ENCODE measurements at places on chromosomes 6 and 20.

DNA sequence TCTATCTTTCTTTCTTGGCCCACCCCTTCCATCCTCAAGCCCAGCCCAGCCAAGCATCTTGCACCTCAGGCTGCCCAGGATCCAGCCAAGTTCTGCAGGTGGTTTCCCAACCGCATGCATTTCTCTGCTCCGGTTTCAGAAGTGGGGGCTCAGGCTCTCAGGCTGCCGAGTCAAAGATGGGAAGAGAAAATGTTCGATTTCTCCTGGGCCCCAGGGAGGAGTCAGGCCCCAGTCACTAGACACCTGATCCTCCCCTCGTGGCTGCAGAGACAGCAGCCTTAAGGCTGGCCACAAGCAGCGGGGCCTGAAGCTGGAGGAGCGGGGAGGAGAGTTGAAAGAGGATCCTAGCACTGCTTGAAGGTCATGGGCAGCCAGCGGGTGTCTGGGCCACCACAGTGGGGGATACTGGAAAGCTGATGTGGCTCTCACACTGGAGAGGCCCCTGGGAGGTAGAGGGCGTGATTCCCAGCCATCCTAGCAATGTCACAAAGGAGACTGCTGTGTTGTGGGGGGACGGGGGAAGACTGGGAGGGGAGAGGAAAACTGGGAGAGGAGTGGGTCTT lies 42.2 kb upstream of the ZFAND3 start:
- no peak for DNase-seq

DNA sequence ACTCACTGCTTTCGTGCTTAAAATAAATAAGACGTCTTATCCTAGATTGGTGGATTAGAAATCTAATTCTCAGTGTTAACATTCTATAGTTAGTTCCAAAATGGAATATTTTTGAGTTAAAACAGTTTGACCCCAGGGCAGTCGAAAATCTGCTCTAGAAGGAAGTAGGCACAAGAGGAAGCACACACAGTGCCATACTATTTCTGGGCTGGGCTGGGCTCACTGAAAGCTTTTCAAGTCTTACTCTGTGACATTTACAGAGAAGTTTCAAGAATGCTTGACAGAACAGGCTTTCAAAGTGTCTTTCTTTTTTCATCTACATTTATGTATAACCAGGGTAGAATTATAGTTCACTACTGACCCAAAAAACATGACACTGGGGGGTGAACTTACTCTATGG lies 209.8 kb downstream of the SOD2 start:
- DNase-seq, result no peak

- DNase-seq, result peak; percentile 7
Observed at GRCh38 chr20:18740726-18741125, 72.9 kb upstream of the SCP2D1 start.

DNA sequence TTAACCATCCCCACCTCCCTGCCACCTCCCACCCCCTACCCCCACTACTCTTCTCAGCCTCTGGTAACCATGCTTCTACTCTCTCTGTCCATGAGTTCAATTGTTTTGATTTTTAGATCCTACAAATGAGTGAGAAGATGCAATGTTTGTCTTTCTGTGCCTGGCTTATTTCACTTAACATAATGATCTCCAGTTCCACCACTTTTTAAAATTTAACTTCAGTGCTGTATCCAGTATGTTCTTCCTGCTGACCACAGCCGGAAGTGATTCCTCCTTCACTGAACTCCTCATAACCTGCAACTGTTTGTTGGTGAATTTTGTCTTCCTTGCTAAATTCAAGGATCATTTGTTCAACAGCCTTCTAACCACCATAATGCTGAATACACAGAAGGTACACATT lies 3.9 kb downstream of the MAP7 start:
- DNase-seq, result no peak

DNA sequence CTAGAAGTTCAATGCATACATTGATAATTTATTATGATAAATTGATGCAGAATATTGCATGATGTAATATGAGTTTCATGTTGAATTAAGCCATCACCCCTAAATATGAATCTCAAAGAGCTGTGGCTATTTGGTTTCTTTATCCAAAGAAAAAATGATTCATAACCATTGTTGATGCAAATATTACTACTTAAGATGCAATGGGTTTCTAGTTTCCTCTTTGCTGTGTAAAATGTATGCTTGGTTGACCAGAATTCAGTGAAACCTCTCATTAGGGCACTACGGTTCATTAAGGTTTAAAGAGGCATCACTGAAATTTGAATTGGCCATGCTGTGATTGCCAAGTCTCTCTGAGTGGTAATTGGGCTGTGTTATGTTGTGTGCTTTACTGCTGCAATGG lies 492.5 kb upstream of the FLRT3 start:
- no peak for DNase-seq

GRCh38 chr6:121809211-121809610 lies 373.8 kb downstream of the GJA1 start:
- DNase-seq, result peak; percentile 17

DNA sequence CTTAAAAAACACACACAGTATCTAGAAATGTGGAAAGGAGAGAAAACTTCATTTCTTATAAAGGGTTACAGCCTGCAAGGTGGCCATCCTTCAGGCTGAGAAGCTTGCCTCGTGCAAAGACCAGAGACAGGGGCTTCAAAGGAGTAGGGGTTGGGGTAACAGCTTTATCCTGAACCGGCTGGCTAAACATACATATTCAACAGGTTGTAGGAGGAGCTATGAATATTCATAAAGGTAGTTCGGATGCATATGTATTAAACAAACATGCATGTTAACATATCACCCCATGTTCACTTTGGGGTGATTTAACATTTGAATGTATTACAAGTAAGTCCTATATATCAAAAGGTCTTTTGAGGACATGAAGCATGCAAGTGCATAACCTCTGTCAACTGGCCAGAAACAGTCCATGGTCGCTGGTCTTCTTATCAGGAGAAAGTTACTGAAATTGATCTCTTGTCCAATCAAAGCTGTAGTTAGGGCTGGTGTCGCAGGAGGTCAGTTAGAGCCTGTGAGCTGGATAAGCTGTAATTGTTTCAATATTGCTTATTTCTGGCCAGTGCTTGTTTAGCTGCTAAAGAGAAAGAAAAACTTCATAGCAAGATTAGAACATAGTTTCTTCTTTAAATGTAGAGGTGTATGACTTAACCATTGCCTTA lies 2.3 kb upstream of the STMND1 start:
- DNase-seq, result no peak

- no peak for DNase-seq
Observed at GRCh38 chr6:129236001-129236517, 353.1 kb downstream of the LAMA2 start.

GRCh38 chr6:127855542-127856159 lies 45.2 kb downstream of the THEMIS start:
- peak; percentile 52 for DNase-seq

DNA sequence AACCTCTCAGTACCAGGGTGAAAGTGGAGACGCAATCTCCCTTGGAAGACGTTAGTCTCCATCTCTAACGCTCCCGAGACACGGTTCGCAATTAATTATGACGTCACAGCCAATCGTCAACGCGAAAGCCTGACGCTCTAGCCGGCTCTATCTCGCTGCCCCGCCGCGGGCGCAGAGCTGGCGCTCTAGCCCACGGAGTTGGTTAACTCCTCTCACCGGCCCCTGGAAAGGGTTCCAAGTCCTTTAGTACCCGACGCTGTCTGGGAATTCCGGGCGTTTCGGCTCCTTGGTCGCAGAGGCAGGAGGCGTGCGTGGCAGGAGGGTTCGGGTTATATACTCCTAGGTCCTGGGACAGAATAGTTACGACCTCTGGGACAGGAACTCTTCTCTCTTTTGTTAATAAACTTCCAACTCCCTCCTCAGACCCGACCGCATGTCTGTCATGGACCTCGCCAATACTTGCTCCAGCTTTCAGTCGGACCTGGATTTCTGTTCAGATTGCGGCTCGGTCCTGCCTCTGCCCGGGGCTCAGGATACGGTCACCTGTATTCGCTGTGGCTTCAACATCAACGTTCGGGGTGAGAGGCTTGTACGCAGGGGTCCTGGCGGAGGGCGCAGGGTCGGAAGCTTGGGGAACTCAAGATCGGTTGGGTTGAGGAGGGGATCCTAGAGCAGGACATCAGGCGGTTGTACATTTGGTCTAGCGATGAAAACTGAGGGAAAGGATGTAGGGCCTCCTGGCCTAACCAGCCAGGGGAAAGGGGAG lies at the start of gene POLR1H:
Gene POLR1H, plus strand, starts transcription at position 174 of the 766 bp plus-strand sequence. Its CDS starts 260 bp downstream, at position 434.
- peak; percentile 95 for DNase-seq

- DNase-seq, result no peak
Observed at GRCh38 chr6:45084257-45084656, 243.9 kb upstream of the RUNX2 start.

DNA sequence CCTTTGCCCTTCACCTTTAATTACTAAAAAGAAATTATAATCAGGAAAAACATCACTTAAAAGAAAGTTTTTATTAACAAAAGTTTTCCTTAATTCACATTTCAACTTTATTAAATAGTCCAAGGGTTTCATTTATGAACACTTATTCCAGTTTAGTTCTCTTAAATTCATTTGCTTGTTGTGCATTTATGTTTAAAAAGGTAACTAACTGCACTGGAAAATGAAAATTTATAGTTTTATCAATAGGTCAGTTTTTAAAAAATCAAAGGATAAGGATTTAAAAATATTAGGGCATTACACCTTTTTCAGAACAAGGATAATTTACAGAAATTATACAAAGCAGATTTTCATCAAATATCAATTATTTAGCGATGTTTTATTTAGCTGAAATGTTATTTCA lies 958 bp upstream of the ATP5F1E start:
- no peak for DNase-seq

- no peak for DNase-seq
Observed at GRCh38 chr20:52251827-52252226, 60.2 kb upstream of the ZFP64 start.

GRCh38 chr20:44389871-44390270 lies 34.4 kb downstream of the HNF4A start:
- no peak for DNase-seq

DNA sequence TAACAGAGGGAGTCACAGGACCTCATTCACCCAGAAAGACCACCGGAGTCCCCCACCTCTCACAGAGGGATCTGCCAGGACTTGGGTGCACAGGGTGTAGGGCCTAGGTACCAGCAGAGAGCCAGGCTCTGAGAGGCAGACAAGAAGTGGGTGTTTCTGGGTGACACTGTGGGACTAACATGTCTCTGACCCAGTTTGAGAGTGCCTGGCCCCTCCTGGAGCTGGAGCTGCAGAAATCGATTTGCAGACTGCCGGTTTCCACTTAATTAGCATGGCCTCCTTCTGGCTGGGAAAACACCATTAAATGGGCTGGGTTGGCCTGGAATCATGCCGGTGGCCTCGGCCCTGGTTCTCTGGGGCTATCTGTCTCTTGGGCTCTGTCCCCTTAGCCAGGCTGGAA lies 59.2 kb downstream of the PPP1R16B start:
- DNase-seq, result no peak

- DNase-seq, result no peak
Observed at GRCh38 chr6:143675382-143675900, 2.3 kb upstream of the PHACTR2 start.

DNA sequence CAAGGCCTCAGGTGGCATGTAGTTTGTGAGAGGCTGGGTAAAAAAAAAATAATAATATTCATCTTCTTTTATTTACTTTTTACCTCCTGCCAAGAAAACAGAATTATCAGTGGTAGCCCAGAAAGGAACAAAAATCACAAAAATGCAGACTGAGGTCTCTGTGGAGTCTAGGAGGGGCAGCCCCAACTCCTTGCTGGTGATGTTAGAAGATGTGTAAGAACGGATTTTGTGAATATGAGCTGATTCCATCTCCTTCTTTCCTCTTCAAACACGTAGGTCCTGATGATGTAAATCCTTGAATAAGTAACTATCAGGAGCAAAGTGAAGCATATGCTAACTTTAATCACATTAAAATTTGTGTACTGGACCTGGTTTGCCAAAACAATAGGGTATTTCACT lies 226.8 kb downstream of the EYA4 start:
- DNase-seq, result peak; percentile 1

DNA sequence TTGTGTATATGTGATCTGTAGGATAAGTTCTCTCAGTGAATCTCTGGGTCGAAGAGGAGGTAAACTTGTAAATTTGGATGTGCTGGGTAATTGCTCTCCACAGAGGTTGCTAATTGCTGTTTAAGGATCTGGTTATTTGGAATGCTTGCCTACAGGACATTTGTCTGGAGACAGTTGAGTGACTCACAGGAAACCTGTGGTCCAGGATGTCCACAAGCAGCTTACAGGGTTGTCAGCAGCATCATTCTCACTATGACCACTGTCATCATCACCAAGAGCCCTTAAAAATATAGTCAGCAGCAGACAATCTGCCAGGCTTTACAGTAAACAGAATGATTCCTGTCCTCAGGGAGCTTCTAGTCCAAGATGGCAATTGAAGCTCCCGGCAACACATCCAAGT lies 31.2 kb upstream of the KCNK5 start:
- no peak for DNase-seq

DNA sequence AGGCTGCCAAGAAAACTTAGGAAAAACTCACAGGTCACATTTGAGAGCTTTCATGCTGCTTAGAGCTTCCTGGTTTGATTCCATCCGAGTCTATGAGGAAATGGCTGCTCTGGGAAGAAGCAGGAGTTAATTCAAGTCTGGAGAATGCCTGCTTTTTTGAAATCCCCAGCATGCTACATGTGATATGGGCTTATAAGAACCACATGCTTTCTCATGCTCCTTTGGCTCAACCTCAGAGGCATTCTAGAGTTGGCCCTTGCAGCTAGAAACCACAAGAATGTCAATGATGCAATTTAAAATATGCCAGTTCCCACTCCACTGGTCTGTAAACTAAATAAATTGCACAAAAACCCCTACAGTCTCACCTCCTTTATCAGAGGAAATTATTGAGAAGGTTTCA lies 142.9 kb upstream of the OLIG3 start:
- DNase-seq, result peak; percentile 100

GRCh38 chr6:144148886-144149285 lies 1.4 kb upstream of the STX11 start:
- no peak for DNase-seq

DNA sequence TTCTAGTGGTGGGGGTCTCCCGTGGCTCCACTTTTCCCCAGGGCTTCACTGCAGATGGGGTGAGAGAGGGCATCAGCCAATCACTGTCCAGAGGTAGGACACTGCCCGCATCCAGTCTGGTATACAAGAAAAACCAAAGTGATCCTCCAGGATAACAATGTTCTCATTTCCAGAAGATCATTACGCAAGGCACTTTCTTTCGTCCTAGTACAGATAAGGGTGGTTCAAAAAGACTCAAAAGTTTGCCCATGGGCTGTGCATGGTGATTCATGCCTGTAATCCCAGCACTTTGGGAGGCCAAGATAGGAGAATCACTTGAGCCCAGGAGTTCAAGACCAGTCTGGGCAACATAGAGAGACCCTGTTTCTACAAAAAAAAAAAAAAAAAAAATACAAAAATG lies 16.4 kb downstream of the GMDS start:
- DNase-seq, result peak; percentile 80

- no peak for DNase-seq
Observed at GRCh38 chr6:167917551-167918154, 79.8 kb upstream of the KIF25 start.
